ENCODE measurements at places on chromosomes 13 and 19.

DNA sequence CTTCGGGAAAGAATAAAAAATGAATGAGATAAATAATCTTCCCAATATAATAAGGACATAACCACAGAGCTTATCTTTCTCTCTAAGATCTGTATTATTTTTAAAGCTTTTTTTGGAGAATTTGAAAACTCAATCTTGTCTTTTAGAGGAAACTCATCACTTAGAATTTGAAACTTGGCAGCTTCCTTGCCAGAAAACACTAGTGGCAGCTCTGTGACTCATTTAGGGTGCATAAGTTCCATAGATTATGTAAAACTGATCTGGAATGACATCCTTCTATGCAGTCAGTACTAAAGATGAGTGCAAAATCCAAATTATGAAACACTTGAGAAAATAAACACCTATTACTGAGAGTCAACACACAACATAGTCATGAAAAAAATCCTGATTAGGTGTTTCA is 848.0 kb downstream of the DACH1 start:
- DNase-seq: no peak

DNA sequence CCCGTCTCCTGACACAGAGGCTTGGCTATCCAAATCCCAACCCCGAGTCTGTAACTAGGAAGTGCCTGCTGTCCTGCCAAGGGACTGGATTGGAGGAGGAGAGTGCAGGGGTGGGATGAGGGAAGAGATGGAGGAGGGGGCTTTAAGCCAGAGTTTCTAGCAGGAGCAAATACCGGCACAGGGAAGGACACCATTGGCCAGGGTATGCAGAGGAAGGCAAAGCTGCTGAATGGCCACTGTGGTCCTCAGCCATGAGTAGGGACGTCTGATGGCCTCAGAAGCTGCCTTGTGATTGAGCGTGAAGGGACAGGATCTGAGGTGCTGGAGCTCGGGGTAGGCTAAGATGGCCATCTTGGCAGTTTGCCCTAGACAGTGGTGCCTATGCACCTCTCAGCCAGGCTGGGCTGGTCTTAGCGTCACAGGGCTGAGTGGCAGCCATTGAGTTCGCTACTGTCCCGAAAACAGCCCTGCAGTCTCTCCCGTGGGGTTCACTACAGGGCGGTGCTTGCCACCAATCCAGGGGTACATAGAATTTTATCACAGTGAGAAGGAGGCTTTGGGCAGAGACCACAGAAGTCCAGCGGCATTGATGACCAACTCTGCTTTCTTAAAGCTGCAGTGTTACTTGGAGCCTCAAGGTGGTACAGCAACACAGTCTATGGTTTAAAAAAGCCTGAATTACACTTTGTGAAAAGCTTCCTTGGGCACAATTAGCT is 61.8 kb downstream of the AKAP11 start:
- DNase-seq: no peak

- no peak for DNase-seq
These were observed 15.4 kb downstream of the ATP11A start for GRCh38 chr13:112705286-112705685.

GRCh38 chr13:77904031-77904430 is 14.6 kb downstream of the EDNRB start:
- no peak for DNase-seq

GRCh38 chr19:10195199-10195519 is 406 bp upstream of the DNMT1 start:
- DNase-seq: no peak

DNA sequence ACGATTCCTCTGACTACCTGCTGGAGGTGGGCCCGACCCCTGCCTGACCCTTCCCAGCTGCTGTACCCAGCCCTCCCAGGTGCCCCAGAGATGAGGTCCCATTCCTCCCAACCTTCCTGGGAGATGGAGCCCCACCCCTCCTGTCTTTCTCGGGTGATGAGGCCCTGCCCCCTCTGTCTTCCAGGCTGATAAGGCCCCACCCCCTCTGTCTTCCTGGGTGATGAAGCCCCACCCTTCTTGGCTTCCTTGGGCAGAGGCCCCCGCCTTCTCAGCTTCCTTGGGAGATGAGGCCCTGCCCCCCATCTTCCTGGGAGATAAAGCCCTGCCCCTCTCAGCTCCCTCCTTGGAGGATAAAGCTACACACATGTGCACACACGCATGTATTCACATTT is 47.9 kb downstream of the CERS4 start:
- no peak for DNase-seq

GRCh38 chr19:15147090-15147489 is 39.9 kb downstream of the SYDE1 start:
- no peak for DNase-seq

DNA sequence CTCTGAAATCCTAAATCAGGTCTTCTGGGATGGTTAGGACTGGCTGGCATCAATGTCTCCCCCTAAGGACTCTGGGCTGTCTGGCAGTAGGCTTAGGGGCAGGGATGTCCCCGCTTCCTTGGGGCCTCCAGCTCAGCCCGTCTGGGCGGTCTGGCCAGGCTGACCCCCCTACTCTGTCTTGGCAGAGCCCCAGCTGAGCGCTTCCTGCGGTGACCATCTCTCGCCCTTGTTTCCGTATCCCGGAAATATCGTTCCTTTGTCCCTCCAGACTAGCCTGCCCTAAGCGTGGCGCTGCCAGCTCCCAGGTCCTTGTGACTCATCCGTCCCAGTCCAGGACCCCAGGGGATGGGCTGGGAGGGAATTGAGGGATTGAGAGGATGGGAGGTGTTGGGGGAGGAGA is 11.3 kb downstream of the GTPBP3 start:
- no peak for DNase-seq

- DNase-seq: no peak
These were observed 5.5 kb downstream of the TPGS1 start for GRCh38 chr19:512547-513365.

GRCh38 chr19:38478273-38478971 is 44.9 kb downstream of the RYR1 start:
- DNase-seq: no peak

DNA sequence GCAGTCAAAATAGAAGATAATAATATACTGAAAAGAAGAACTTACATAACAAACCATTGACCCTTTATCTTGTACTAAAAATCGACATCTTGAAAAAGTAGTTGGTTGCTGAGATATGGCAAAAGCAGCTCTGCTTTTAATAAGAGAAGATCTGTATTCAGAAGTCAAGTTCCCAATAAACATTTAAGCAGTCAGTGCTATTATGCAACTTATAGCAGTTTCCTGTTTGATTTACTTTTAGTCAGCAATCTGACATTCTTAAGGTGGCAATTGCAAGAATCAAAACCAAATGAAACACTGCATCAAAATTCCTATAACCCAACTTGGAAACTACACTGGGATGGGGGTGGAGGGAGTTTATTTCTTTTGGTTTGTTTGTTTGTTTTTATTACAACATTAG is 165.5 kb downstream of the TBC1D4 start:
- DNase-seq: no peak

DNA sequence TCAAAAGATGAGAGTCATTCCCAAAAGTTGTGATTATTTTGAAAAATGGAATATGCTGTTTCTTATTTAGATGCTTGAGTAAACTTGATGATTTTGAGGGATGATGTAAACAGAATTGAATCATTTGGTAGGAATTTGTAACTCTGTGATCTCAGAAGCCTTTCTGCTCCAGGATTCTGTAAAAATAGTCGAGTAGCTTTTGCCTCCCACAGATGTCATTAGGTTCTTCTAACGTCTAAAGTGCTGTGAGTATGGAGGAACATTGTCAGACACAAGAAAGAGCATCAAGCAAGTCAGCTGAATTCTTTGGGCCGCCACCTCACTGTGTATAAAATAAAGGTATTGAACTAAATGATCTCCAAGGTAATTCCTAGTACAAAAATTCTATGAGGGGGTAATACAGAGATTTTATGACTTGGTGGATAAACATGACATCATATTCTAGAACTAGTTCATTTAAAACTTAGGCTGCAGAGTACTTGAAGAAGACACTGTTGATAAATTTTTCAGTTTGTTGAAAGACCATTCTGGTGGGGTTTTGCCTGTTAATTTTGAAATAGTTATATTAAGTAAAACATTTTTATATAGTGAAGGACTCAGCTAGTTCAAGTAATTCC is 1.4 kb upstream of the GPR183 start:
- DNase-seq: no peak

DNA sequence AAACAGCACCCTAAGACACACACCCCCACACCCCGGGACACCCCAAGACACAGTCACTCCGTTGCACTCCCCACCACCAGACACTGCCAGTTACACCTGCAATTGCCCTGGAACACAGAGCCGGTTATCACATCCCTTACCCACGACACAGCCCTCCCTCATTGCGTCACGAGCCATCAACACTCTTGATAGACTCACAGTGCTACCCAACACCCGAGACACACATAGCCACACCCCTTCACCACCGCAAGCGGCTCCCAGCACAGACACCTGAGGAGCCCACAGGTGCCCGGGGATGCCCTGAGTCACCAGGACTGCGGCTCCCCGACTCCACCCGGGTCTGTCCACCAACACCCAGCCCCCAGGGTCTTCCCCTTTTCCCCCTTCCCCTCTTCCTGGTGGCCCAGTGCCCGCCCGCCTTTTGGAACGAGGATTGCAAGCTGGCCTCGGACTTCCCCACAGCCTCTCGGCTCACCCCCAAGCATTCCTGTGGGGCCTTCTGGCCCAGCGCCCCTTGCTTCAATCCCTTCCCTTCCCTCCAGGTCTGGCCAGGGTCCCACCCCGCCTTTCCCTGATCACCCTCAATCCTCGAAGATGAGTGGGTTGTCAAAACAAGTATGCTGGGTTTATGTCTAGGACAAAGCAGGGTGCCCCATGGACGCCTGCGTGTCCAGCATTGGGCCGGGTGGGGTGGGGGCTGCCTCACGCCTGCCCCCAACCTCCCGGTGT is 1.7 kb upstream of the PTGER1 start:
- peak; percentile 54 for DNase-seq

GRCh38 chr19:29547361-29547960 is 21.7 kb downstream of the VSTM2B start:
- DNase-seq: no peak

Data from T-cell (primary cell).